WTC11 (cell line): ENCODE measurements at places on chromosomes 4 and X. TPM values are rescaled to one million over a fixed set of nuclear protein-coding genes. Genes with fewer than 3 reads are reported as not detected.

DNA sequence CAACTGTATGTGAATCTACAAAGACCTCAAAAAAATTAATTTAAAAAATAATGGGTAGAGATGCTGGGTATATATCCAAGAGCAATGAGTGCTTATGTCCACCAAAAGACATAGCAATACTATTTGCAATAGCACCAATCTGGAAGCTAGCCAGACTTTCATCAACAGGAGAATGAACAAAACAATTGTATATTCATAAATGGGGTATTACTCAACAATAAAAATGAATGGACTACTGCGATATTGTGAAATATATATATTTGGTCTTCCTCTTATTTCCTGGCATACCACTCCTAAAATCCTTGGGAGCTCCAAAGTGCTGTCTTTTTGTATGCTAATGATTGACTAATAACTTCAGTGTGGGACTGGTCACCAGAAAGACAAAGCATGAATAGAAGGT, 77.5 kb downstream of the MSN start:
- H3K4me3 ChIP-seq: no peak overlapping the region
- peaks cover 15% of the 10 kb centered on the region for H3K4me1 ChIP-seq
- no peak overlapping the region for H3K27ac ChIP-seq
- H3K36me3 ChIP-seq: peaks cover 3% of the 10 kb centered on the region; the same call in 1 of the 2 replicates
- DNase-seq: no peak

H2BW2 gene
- 0.15 to 0.50 TPM in 2 of 3 replicates, not detected in the other for total RNA-seq

DNA sequence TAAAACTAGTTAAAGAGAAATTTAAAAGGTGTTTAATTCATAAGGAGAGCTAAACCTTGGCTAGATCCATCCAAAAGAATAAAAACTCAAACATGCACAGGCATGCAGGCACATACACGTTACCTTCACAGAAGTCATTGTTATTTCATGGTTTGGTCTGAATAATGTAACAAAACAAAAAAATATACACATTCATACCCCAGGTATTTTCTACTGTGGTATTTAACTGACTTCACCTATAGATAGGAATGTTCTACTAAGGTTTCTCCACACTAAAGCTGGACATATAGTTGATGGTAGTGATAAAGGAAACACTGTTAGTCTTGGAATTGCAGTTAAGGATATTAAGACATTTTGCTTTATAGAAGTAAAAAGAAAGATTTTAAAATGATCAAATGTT, 283.6 kb upstream of the PCDH10 start:
- no peak for DNase-seq
- no peak overlapping the region for H3K4me3 ChIP-seq
- no peaks in the 10 kb centered on the region for H3K36me3 ChIP-seq
- H3K4me1 ChIP-seq: peaks cover 4% of the 10 kb centered on the region; the same call in 1 of the 2 replicates
- no peaks in the 10 kb centered on the region; the same call in 1 of the 2 replicates for H3K27me3 ChIP-seq
- no peak overlapping the region for H3K27ac ChIP-seq

DNA sequence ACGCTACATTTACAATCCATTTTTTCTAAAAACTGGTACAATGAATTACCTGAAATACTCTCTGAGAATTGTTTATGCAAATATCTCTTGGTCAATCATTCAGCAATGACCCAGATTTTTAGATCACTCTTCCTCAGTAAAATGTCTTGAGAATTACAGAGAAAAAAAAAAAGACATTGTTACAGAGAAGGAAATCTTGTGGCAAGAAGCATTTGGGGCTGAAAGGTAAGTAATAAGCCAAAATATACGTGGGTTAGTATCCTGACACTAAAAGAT, 19.6 kb upstream of the TET2 start:
- peaks cover 5% of the 10 kb centered on the region for H3K4me1 ChIP-seq
- no peak for DNase-seq
- no peaks in the 10 kb centered on the region for H3K36me3 ChIP-seq
- no peak overlapping the region for H3K27ac ChIP-seq

IGFBP7 gene
- 1.0 to 1.5 TPM (median 1.4 TPM) in 3 replicates for total RNA-seq

PWWP3B gene
- 0.52 to 1.5 TPM (median 1.4 TPM) in 3 replicates for total RNA-seq

- H3K27ac ChIP-seq: no peak overlapping the region
- no peaks in the 10 kb centered on the region for H3K36me3 ChIP-seq
- no peak overlapping the region for H3K4me3 ChIP-seq
- H3K4me1 ChIP-seq: peaks cover 43% of the 10 kb centered on the region
- H3K27me3 ChIP-seq: no peaks in the 10 kb centered on the region
These were observed 66.6 kb downstream of the ENOX2 start for GRCh38 chrX:130836447-130836846.

DNA sequence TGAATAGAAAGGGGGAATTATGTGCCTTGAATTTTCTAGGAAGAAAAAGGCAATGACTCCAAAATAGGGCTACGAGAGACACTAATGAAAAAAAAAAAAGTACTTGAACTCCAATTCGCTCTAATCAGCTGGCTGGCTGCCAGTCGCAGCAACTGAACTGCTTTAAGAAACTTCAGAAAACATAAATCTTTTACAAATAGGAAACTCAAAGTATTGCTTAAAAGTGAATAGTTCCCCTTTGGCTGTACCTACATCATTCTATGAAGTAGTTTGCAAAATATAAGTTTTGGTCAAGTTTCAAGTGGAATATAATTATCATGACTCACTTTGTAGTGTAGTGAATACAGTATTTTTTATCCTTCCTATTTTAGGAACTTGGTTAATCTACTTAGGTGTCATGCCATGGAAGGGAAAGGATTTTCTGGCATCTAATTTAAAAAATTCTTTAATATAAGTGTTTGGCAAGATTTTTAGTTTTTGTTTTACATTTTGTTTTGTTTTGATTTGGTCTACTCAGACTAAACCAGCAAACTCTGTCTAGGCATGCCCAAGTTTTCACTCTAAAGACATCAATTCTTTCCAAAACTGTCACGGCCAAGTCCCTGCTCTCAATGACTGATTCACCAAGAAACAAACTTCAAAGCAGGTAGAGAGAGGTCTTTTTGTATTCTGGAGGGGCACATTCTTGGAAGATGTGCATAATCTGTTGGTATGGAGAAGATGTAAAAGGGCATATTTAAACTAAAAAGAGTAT, 382.4 kb upstream of the GALNT7 start:
- H3K36me3 ChIP-seq: no peaks in the 10 kb centered on the region
- no peak for DNase-seq
- H3K27ac ChIP-seq: no peak overlapping the region
- H3K27me3 ChIP-seq: no peaks in the 10 kb centered on the region
- no peak overlapping the region for H3K4me3 ChIP-seq

- H3K4me1 ChIP-seq: peaks cover 6% of the 10 kb centered on the region
- no peak overlapping the region for H3K27ac ChIP-seq
- H3K27me3 ChIP-seq: no peaks in the 10 kb centered on the region
- DNase-seq: no peak
- no peaks in the 10 kb centered on the region for H3K36me3 ChIP-seq
These were observed 1373.5 kb upstream of the PABPC4L start for GRCh38 chr4:135575041-135575440.

PDE6B gene
- total RNA-seq: 7.1 to 13.1 TPM (median 13.0 TPM) in 3 replicates

UCHL1 gene
- 487 to 548 TPM (median 488 TPM) in 3 replicates for total RNA-seq

SCLT1 gene
- total RNA-seq: 12.3 to 14.3 TPM (median 14.2 TPM) in 3 replicates

GRCh38 chr4:63708661-63709060, 700.6 kb downstream of the TECRL start:
- peaks cover 8% of the 10 kb centered on the region for H3K4me1 ChIP-seq
- H3K36me3 ChIP-seq: no peaks in the 10 kb centered on the region
- no peak overlapping the region for H3K27ac ChIP-seq
- no peaks in the 10 kb centered on the region for H3K27me3 ChIP-seq
- no peak overlapping the region for H3K4me3 ChIP-seq

GRCh38 chrX:136847874-136848273, 32.7 kb downstream of the RBMX start:
- peaks cover 51% of the 10 kb centered on the region for H3K36me3 ChIP-seq
- H3K4me1 ChIP-seq: no peaks in the 10 kb centered on the region
- DNase-seq: no peak
- H3K4me3 ChIP-seq: no peak overlapping the region
- no peak overlapping the region for H3K27ac ChIP-seq
- no peaks in the 10 kb centered on the region for H3K27me3 ChIP-seq

- DNase-seq: no peak
- no peak overlapping the region for H3K4me3 ChIP-seq
- no peak overlapping the region for H3K27ac ChIP-seq
- H3K4me1 ChIP-seq: peaks cover 2% of the 10 kb centered on the region; the same call in 1 of the 2 replicates
- H3K27me3 ChIP-seq: no peaks in the 10 kb centered on the region
- no peaks in the 10 kb centered on the region for H3K36me3 ChIP-seq
These were observed 547.5 kb downstream of the NLGN4X start for GRCh38 chrX:5681159-5681558.

DNA sequence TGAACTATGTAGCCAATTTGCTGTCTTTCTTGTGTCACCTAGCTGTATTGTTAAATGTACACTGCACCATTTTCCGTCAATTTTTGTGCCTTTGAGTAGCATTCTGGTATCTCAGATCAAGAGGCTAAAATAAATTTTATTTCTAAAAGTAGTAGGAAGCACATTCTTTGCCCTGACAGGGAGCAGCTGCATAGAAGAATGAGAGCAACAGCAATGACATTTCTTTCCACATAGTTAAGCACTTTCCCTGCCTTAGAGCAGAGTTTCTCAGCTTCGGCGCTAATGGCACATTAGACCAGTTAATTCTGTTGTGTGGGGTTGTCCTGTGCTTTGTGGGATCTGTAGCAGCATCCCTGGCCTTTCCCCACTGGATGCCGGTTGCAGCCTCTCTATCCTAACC, 173.9 kb downstream of the CHIC2 start:
- H3K27me3 ChIP-seq: no peaks in the 10 kb centered on the region
- peaks cover 9% of the 10 kb centered on the region for H3K4me1 ChIP-seq
- no peaks in the 10 kb centered on the region for H3K36me3 ChIP-seq
- H3K4me3 ChIP-seq: no peak overlapping the region
- H3K27ac ChIP-seq: no peak overlapping the region
- DNase-seq: no peak

DNA sequence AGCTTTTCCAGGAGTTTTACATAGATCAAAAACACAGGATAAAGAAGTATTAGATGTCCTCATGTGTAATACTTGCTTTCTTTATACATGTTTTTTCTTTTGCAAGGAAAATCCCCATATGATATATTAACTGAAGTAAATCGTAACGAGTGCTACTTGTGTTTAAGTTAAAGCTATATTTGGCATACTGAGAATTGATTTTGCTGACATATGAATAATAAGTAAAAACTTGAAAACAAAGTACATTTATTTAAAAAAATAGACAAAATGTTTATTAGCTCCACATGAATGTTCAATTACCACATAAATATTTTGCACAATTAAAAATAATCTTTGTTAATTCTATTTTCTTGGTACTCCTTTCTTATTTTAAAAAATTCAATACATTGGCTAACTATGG, 884.7 kb downstream of the FSTL5 start:
- DNase-seq: no peak
- H3K27me3 ChIP-seq: no peaks in the 10 kb centered on the region
- no peaks in the 10 kb centered on the region; the same call in 1 of the 2 replicates for H3K36me3 ChIP-seq
- no peaks in the 10 kb centered on the region for H3K4me1 ChIP-seq

- no peaks in the 10 kb centered on the region for H3K27me3 ChIP-seq
- no peaks in the 10 kb centered on the region for H3K4me1 ChIP-seq
- DNase-seq: no peak
- no peak overlapping the region for H3K27ac ChIP-seq
- no peak overlapping the region for H3K4me3 ChIP-seq
These were observed 175.5 kb downstream of the DHRSX start for GRCh38 chrX:2325076-2325784.

GRCh38 chrX:44291468-44292092, 51.9 kb downstream of the EFHC2 start:
- DNase-seq: no peak
- no peaks in the 10 kb centered on the region for H3K27me3 ChIP-seq
- no peaks in the 10 kb centered on the region for H3K36me3 ChIP-seq

DNA sequence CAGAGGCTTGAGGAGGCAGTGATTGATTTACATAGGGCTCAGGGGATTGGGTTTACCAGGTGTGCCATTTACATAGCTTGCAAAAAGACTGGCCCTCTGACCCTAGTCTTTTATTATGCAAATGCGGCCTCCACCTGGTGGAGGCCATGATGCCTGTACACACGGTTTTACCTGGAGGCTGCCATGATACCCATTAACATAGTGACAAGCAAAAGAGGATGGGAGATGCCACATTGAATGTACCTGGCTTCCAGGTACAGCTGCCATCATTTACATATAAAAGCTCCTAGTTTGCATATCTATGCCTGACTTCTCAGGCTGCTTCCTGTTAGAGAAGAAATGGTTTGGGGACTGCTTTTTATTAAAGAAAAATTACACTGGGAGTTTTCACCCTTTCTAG, 72.0 kb downstream of the NEXMIF start:
- H3K36me3 ChIP-seq: peaks cover 67% of the 10 kb centered on the region
- DNase-seq: no peak
- no peak overlapping the region for H3K27ac ChIP-seq
- H3K4me3 ChIP-seq: no peak overlapping the region
- peaks cover 2% of the 10 kb centered on the region; the same call in 1 of the 2 replicates for H3K4me1 ChIP-seq

SYTL5 gene
- total RNA-seq: 0.25 to 0.39 TPM (median 0.26 TPM) in 3 replicates

FOXP3 gene
- 0.39 to 0.42 TPM (median 0.39 TPM) in 3 replicates for total RNA-seq

DNA sequence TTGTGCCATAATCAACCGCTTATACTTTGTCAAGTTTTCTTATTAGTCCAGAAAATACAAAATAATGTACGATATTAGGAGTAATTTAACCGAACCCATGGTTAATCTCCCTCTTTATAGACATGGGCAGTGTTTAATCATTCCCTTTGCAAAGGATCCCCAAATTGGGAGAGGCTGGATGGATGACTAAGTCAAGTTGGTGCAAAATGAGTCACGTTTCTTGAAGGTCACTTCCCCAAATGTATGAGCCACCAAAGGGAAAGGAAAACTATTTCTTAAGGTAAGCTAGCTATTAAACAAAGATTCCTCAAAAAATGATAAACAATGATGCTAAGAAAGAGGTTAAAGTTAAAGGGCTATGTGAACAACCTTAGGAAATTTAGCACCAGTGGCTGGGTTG, 17.5 kb downstream of the MAML3 start:
- DNase-seq: no peak
- peaks cover 5% of the 10 kb centered on the region; the same call in 1 of the 2 replicates for H3K36me3 ChIP-seq
- H3K27me3 ChIP-seq: no peaks in the 10 kb centered on the region
- H3K27ac ChIP-seq: no peak overlapping the region
- H3K4me1 ChIP-seq: peaks cover 56% of the 10 kb centered on the region
- no peak overlapping the region for H3K4me3 ChIP-seq

CT45A10 gene
- 0.33 TPM in 1 of 3 replicates, not detected in the others for total RNA-seq

GRCh38 chr4:152536545-152537182, 772 bp upstream of the FBXW7 start:
- peaks cover 32% of the 10 kb centered on the region for H3K4me1 ChIP-seq
- no peaks in the 10 kb centered on the region; the same call in 1 of the 2 replicates for H3K27me3 ChIP-seq
- H3K36me3 ChIP-seq: peaks cover 17% of the 10 kb centered on the region
- H3K4me3 ChIP-seq: peak overlapping the region; percentile 98
- H3K27ac ChIP-seq: peak overlapping the region; percentile 99
- no peak for DNase-seq

DNA sequence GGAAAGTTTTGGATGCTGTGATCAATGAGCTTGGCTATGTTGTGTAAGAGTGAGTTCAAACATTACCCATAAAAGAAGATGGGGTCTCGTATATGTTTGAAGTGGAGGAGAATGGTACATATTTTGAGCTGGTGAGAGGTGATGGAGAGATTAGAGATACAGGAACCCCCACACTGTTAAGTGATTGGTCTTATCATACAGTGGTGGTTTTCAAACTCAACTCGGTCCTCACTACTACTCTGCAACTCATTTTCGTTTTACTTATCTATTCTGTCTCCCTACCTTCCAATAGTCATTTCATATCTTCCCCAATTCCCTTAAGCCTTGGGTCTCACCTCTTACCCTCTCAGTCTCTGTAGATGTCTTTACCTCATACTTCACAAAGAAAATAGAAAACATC, 16.4 kb upstream of the TNIP3 start:
- H3K4me1 ChIP-seq: peaks cover 31% of the 10 kb centered on the region
- H3K4me3 ChIP-seq: no peak overlapping the region
- H3K36me3 ChIP-seq: peaks cover 9% of the 10 kb centered on the region
- no peak for DNase-seq
